ENCODE measurements at places on chromosomes 5 and 9. TPM values are rescaled to one million over a fixed set of nuclear protein-coding genes. Genes with fewer than 3 reads are reported as not detected.
A peak's percentile ranks its signal among the peaks of the same experiment; 100 is the strongest.

The DRD1 gene
- total RNA-seq, result not detected

The AQP3 gene
- total RNA-seq, result 24.1 TPM

The ARAP3 gene
- 7.5 TPM for total RNA-seq

The FBXO10 gene
- total RNA-seq, result 8.1 TPM

The QRFP gene
- not detected for total RNA-seq

The OR1L8 gene
- not detected for total RNA-seq

The PCDHGA7 gene
- 0.09 TPM for total RNA-seq

The KCNV2 gene
- not detected for total RNA-seq

The NR2F1 gene
- 0.70 TPM for total RNA-seq

The NNT gene
- 44.8 TPM for total RNA-seq

The NMUR2 gene
- 0.57 TPM for total RNA-seq

The GGTA1 gene
- not detected for total RNA-seq

The KIAA0825 gene
- 0.50 TPM for total RNA-seq

The SPATA31D4 gene
- not detected for total RNA-seq

The FBXO4 gene
- 8.1 TPM for total RNA-seq

The RALGPS1 gene
- 41.5 TPM for total RNA-seq

- DNase-seq, result peak; percentile 65
These were observed 71.0 kb downstream of the SH3PXD2B start for GRCh38 chr5:172383191-172383802.

DNA sequence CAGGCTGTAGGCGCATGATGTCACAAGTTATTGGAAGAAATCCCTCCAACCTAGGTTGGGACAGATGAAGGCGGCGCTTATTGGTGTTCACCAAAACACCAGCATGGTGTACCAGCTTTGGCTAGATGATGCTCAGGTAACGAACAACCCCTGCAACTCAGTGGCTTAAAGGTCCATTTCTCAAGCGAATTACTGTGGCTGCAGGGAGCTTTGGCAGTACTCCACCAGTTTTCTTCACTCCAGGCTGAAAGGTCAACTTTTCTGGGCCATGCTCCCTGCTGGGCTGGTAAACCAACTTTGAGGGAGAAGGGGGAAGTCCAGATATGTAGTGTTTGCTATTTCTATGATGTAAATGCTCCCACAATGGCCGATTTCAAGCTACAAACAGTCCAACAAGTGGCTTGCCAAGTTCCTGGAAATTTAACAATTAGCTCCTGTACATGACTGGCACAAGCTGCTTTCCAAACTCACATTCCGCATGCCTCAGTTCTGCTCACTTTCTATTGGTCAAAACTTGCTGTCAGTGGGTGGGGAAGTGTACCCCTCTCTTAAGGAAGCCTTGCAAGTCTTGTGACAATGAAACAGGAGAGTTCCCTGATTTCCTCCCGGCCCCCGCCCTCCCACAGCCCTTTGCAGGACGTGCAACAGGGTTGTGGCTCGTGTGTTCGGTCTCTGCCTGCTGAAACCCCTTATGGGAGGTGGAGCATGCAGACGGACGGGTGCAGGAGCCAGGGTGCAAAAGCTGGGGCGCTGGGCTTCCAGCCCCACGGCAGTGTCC is 588 bp upstream of the ZBED3 start:
- peak; percentile 8 for DNase-seq

DNA sequence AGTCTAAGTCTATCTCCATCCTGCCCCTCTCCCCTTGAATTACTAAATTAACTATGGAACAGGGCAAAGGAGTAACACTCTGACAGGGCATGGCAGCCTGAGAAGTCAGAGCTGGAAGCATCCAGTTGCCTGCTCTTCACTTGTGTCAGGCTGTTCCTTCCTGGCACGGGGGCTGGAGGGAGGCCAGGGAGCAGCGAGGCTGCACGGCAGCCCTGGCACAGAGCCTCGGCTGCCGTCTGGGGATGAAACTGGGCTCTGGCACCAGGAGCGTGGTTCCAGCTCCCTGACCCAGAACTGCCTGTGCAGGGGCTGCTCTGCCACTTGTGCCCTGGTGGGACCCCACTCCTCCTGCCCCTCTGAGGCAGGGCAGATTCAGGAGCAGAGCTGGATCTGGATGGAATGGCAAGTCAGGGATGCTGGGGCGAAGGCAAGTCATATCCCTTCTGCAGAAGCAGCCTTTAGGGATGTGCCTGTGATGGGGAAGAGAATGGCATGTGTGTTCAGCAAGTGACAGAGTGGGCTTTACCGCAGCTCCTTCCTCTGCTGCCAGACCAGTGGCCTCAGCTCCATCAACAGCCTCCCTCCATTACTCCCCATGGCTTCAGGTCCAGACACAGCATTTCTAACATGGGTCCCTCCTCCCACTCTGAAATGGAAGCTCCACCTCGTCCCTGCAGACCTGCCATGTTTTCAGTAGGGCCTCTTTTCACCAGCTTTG is 42.2 kb upstream of the PDE8B start:
- no peak for DNase-seq

GRCh38 chr9:109728686-109729300 is 51.2 kb upstream of the PALM2AKAP2 start:
- no peak for DNase-seq

- DNase-seq, result peak; percentile 54
These were observed 99.3 kb upstream of the NIPBL start for GRCh38 chr5:36777105-36777757.

DNA sequence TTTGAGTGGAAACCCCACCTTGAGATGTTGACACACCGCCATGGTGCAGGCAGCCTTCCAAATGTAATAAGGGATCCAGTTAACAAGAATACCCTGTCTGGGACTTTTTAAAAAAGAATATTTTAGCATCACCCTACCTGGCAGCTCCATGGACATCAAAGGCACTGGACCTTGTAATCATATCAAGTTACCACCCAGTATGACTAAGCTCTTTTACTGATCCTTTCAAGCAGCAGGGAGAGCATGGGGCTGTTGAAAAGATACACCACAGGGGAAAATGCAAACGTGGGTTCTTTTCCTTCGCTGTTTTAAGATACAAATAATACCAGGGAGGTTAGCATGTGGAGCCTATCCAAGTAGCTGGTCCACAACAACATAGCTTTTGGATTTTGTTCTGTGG is 211.2 kb downstream of the SAXO1 start:
- DNase-seq, result no peak

DNA sequence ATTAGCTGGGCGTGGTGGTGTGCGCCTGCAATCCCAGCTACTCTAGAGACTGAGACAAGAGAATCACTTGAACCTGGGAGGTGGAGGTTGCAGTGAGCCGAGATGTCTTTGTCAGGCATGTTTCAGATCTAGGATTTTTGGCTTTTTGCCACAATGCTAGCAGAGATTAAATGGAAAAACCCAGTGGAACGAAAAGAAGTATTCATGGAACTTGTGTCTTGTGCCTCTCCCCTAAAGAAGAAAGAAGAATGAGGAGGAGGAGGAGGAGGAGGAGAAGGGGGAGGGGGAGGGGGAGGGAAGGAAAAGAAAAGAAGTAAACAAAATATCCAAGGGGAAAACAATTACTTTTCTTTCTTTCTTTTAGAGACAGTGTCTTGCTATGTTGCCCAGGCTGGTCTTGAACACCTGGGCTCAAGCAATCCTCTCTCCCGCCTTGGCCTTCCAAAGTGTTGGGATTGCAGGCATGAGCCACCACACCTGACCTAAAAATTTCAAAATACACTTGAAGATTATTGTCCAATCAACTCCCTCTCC is 106.0 kb downstream of the ARRDC3 start:
- no peak for DNase-seq

DNA sequence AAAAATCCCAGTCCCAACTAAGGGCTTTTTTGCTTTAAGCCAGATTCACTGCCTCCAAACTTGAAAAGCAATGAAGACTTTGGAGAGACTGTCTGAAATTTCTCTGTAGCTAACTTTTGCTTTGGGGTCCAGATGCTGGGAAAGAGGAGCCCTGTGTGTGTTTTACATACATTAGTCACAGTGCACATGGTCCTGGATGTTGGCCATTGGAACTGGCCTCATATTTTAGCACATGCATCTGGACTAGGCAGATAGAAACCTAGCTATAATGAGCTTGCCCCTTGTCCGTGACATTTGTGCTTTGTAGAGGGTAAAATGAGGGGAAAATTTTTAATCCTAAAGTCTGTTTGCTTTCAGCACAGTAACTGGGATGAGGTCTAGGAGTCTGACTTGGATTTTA is 421.7 kb downstream of the CDK5RAP2 start:
- DNase-seq, result no peak

GRCh38 chr5:52825826-52826225 is 38.1 kb downstream of the ITGA1 start:
- no peak for DNase-seq

DNA sequence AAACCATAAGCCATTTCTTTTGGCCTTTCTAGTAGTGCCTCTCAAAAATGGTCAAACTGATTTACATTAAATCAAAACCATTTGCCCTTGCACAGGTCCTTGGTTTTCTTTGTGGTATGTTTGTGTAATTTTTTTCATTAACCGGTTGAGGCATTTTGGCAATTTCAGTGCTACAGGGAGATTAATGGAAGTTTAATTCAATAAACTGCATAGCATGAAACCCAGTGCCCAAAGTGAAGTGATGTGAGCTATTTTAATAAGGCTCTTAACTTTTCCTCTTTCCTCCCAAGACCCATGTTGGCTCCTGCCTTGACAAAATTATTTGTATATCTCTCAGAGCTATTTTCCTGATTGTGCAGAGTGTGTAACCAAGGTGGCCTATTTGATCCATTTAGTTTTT is 326.2 kb upstream of the SEMA6A start:
- DNase-seq, result no peak

DNA sequence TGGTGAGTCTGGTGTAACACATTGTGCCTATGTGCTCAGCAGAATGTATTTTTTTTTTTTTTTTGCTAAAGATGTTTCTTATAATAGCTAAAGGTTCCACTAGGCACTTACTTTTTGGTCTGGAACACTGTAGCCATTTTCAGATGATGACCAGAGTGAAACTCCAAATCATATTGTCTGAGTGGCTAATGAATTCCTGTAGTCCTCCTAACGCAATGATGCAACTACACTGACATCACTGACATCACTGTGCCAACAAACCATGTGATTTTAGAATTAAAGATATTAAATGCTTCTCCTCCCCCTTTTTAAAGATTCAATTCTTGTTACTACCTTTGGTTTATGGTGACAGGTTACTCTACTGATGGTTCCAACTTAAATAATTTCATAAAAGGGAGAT is 28.8 kb downstream of the JAKMIP2 start:
- DNase-seq, result no peak

DNA sequence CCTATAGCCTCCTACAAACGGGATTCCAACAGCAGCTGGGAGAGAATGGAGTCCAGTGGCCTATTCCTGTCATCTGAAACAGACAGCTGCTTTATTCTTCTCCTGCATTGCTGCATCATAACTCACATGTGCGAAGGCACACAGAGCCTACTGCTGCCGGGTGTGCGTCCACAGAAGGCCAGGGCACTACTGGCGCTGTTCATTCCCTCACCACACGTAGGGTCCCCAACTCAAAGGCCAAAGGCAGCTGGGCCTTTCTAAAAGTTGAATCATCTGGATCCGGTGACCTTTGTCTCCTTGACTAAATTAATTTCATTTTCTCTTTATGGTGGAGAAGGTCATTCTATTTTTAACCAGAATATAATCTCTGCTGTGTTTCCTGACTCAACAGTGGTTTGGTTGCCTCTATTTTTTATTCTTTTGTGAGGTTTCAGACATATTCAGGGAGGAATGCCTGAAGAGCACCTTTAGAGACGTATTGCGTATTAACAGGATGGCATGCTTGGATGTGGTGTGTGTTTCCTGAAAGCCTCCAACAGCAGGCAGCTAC is 10.8 kb upstream of the SPATA24 start:
- DNase-seq, result no peak

- DNase-seq, result no peak
These were observed 147.4 kb upstream of the LRRTM2 start for GRCh38 chr5:139022528-139022927.

DNA sequence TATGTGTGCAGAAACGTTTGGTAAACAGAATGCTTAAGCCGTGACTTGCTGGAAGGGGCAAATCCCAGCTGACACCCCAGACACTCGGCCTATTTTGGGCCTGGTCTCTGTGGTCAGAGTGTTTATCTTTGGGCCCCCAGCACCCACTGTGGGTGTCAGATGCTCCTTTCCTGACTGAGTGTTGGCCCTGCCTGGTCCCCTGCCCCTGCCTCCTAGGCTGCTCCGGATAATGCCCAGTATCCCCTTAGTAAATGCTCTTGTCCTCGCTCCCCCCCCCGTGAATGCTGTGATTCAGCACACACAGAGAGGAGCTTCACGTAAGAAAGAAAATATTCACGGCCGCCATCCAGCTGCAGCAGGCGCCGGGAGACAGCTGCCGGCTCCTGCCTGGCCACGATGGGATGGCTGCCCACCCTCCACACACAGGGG is 11.3 kb upstream of the ANGPTL2 start:
- no peak for DNase-seq

- DNase-seq, result no peak
These were observed 43.2 kb downstream of the MRPL36 start for GRCh38 chr5:1756481-1756880.

GRCh38 chr9:86891091-86891490 is 56.2 kb downstream of the GAS1 start:
- DNase-seq, result no peak

DNA sequence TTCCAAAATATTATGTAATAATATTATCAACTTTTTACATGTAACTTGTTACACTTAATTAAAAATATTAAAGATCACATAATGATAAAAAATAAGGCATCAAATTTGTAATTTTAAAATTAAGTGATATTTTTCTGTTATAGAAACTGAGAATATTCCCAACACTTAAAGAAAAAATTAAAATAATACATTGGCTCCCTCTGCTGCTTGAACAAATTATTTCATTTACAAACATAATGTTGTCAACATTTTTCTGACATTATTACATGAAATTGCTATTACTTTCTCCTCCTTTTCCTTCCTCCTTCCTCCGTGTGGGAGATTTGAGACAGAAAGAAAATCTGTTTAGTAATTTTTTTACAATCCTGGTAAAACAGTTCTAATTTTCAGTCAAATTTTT is 42.3 kb downstream of the RNF180 start:
- DNase-seq, result no peak

GRCh38 chr9:8489835-8490234 is 690.3 kb upstream of the DMAC1 start:
- no peak for DNase-seq

DNA sequence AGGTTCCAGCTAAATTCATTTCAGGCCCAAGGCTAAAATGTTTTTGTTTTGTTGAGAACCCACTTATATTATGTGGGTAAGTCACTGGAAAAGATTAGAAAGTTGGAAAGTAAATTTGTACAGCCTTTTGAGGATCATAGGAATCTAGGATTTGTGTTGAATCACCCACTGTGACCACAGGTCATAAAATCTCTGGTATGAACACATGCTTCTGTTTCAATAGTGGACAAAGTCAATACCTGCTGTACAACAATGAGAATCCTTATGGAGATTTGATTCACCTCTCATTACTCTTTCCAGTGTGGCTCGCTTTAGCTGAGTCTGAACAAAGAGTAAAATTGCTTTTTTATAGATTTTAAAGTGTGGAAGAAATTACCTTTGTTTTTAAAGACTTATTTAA is 369.5 kb downstream of the TMEM167A start:
- DNase-seq, result no peak

GRCh38 chr9:104506565-104506964 is 2.5 kb downstream of the OR13F1 start:
- no peak for DNase-seq

- peak; percentile 30 for DNase-seq
These were observed 36.2 kb downstream of the FBXL17 start for GRCh38 chr5:108345541-108346171.
